Activated naive CD8-positive, alpha-beta T cell treated with anti-CD3 and anti-CD28 coated beads, Interleukin-2, amount 10 ng/mL, durations not matched to agents 7 days and 5 days (primary cell): ENCODE measurements at places on chromosomes 7 and 10. TPM values are rescaled to one million over a fixed set of nuclear protein-coding genes. Genes with fewer than 3 reads are reported as not detected.

SDK1 gene
- total RNA-seq: 0.20 TPM

WDFY4 gene
- total RNA-seq: 2.4 TPM

ZPBP gene
- not detected for total RNA-seq

AHR gene
- 49.0 TPM for total RNA-seq

AGBL3 gene
- 6.7 TPM for total RNA-seq

ZNF33A gene
- total RNA-seq: 40.1 TPM

CALCR gene
- not detected for total RNA-seq

ZNF438 gene
- total RNA-seq: 3.1 TPM

ADAM8 gene
- total RNA-seq: 91.0 TPM

MKX gene
- total RNA-seq: 0.08 TPM

GNAT3 gene
- not detected for total RNA-seq

GIMAP6 gene
- total RNA-seq: 124 TPM

CFAP58 gene
- 0.34 TPM for total RNA-seq

SEC61G gene
- total RNA-seq: 93.4 TPM

TMEM130 gene
- not detected for total RNA-seq

POP7 gene
- 32.8 TPM for total RNA-seq
